ENCODE measurements at places on chromosomes 2 and 18.

- no peak for DNase-seq
Measured at GRCh38 chr2:15844211-15844801, 96.0 kb upstream of the MYCN start.

DNA sequence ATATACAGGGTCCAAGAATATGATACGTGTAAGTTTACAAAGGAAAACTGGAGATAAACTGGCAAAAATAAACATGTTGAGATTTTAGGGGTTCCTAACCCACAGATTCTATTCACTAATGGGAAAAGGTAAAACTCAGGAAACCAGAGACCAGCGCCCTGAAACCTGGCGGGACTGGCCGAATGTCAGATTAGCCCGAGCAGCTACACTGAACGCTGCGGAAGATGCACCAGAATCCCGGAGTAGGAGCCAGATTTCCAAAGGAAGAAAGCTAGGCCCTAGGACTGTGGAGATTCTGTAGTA lies 679 bp upstream of the WDR75 start:
- DNase-seq, result no peak

GRCh38 chr2:119741868-119742267 lies 17.9 kb upstream of the PTPN4 start:
- no peak for DNase-seq

GRCh38 chr2:31580321-31581117 lies at the start of gene SRD5A2:
Gene SRD5A2 (minus strand): TSS chr2:31580938. CDS start chr2:31580900, 38 bp downstream.
- no peak for DNase-seq

DNA sequence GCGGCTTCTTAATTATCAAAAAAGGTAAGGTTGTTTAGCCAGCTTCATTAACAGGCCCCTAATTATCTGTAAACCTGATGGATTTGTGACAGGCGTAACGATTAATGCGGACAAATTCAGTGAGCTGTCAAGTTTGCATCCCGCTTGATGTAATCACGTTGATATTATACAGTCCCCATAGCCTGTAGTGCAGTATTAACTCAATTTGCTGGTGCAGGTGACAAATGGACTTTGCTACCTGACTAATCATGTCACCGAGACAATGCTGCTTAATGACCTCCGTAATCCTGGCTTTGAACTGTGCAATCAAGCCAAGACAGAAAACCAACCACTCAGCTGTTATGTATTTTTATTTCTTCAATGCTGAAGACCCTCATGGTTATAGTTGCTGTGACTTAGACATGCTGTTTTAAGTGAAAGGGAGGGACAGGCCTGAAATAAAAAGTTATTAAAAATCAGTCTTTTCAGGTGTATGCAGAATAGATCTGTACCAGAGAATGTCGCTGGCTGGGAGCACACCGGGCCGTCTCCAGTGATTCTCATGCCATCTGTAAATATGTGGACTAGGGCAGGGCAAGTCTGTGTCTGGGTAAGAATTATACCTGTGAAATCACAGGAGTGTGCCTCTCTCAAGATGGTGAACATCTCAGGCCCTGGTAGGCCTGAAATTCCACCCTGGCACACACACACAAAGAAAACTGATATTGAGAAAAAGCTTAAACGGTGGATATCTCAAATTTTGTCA lies 4.3 kb downstream of the TSHZ1 start:
- DNase-seq, result no peak

GRCh38 chr2:221896505-221897151 lies 324.5 kb upstream of the EPHA4 start:
- DNase-seq, result no peak

DNA sequence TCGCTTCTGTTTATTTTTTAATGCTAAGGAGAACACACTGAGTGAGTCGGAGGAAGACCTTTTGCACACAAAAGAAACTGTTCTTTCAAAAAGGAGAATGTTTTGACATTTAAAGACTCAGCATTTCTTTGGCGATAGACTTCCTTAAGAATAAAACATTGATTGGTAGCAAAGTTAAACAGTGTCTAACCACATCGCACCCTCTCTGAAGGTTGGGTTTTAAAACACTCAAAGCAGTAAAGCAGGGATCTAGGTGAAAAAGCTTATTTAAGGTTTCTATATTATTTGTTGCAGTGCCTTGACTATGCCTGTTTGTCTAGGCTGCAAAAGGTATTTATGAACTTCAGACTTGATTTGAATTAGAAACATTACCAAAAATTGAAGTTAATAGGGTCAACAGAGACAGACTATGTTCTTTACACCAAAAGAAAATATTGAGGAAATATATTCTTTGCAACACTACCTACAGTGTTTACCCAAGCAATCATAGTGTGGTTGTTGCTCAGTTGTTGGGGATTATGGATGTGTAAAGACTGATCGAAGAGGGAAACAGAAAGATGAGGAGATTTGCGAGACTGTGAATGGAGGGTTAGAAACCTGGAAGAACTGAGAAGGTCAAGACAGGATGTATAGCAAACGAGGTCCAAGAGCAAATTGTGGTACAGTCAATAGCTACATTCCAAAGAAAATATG lies 297.8 kb upstream of the SLC39A10 start:
- DNase-seq, result no peak

DNA sequence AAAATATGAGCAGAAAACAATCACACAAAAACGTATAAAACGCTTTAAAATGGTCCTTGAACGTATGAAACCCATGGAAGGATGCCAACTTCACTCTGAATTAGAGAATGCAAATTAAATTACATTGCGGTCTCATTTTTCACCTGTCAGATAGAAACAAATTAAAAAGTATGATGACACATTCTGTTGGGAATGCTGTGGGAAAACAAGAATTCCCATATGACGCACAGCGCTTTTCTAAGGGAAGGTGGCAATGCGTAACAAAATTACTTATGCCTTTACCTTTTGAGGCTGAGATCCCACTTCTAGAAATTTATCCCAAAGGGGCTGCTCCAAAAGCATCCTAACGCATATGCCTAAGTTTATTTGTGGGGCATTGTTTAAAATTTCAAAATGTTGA lies 3.8 kb upstream of the RPS7 start:
- DNase-seq, result no peak

DNA sequence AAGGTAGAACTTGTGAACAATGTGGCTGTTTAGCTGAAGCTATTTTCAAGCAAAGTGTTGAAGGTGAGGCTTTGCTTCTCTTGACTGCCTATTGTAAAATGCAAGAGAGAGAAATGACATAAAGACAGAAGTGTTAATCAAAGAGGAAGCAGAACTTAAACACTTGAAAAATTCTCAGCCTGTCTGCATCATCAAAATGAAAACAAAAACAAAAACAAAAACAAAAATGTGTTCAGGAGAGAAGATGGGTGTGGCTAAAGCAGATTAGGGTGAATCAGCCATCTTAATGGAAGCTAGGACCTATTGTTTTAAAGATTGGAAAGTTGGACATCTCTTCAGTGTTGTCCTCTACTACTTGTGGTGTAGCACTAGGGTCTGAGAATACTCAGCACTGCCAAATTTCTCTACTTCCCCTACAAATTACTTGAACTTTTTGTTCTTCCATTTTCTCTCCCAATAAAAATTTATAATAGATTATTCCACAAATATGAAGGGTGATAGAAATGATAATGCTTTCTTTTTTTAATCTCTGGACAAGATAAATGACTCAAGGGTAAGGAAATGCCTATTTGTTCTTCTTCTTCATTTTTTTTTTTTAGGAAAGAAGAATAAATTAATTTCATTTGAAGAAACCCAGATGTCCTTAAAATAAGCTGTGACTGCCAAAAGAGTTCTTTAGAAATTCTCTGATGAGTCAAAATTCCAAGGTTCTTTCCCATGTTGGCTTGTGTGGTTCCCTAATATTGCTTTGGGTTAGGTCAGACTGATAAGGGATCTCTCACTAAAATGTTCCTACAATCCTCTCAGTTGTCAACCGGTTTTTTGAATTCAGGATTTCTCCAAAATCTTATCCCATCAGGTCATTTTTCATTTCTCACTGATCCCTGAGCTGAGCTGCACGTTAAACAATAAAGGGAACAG lies 571.2 kb upstream of the ZEB2 start:
- no peak for DNase-seq

GRCh38 chr2:43454791-43455190 lies 141.0 kb downstream of the THADA start:
- no peak for DNase-seq

DNA sequence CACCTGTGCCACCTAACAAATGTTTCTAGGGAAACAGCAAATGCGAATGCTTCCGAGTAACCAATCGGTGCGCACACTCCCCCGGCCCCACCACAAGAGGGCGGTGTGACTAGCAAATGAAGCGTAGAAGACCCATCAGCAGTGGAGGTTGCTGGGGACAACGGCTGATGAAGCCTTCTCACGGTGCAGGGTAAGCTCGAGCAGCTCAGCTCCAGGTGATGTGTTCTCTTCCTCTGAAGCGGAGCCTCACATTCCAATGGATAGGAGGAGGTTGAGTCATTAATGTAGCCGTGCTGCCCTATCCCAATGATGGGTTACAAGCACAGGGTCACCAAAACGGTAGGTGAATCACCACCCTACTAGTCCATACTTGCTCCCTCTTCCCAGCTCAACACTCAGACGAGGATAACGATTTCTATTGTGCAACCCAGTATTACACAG lies 127.6 kb upstream of the TWIST2 start:
- DNase-seq, result peak; percentile 58

DNA sequence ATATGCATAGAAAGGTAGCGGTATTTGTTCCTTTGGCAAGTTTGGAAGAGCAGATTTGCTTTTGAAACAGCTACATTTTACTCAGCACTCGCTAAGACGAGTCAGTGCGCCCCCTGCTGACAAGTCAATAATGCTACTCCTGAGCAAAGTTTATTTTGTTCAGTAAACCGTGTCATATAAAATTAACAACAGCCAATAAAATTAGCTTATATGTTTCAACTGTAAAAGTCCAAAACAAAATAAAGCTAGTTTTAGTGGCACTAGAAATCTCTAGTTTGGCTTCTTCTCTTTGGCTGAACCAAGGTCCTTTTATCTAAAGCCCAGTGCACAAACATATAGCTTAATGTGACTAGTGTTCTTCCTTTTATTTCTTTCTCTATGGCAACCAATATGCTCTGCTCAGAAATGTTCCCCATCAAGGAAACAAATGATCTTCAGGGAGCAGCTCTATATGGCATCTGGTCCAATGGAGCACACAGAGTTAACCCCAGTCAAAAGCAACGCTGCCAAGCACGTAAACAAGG lies 4.2 kb upstream of the POU3F3 start:
- peak; percentile 73 for DNase-seq

- DNase-seq, result no peak
Measured at GRCh38 chr2:37812941-37813730, 112.0 kb upstream of the RMDN2 start.

DNA sequence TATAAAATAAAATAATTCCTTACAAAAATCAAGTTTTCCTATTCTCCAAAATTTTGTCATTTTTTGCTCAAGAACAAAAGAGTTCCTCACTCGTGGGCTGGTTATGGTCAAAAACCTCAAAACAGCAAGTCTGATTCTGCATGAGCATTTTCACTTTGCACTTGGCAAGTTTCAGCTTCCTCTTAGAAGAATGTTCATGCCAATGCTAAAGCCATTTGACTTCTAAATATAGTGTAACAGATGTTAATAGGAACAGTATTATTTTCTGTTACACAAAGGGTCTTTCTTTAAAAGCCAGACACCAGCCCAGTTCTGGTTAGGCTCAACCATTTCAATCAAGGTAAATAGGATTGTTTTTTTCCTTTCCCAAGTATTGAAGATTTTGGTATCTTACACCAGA lies 261.3 kb upstream of the CCDC68 start:
- DNase-seq, result peak; percentile 7

GRCh38 chr2:75574106-75574505 lies 13.4 kb upstream of the EVA1A start:
- DNase-seq, result no peak

- DNase-seq, result no peak
Measured at GRCh38 chr2:158255257-158255656, 153.6 kb downstream of the UPP2 start.

- no peak for DNase-seq
Measured at GRCh38 chr2:162028511-162028910, 45.5 kb downstream of the DPP4 start.

DNA sequence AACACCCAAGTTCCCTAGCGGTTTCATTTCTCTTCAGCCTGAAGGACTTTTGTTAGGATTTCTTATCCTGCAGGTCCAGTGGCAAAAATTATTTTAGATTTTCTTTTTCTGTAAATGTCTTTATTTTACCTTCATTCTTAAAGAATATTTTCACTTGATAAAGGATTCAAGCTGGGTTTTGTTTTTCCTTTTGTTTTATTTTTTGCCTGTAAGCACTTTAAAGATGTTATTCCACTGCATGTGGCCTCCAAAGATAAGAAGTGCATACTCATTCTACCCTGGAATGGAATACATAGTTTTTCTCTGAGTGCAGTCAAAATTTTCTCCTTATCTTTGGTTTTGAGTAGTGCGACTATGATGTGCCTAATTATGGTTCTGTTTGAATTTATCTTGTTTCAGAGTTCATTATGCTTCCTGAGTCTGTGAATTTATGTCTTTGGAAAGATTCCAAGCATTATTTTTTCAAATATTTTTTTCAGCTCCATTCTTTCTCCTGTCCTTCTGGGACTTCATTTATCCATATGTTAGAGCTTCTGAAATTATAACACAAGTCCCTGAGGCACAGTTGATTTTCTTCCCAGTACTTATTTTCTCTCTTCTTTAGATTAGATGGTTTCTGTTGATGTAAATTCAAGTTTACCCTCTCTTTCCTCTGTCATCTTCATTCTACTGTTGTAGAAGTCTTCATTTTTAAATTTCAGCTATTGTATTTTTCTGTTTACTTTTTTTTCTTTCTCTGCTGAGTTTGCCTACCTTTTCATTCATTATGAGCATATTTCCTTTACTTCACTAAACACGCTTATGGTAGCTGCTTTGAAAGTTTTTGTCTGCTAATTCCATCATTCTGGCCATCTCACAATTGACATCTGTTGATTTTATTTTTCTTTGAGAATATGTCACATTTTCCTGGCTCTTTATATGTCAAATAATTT lies 69.6 kb downstream of the MAPRE2 start:
- no peak for DNase-seq

- no peak for DNase-seq
Measured at GRCh38 chr2:43139996-43140621, 86.3 kb downstream of the ZFP36L2 start.

- no peak for DNase-seq
Measured at GRCh38 chr18:58669731-58670378, 1.4 kb upstream of the MALT1 start.

GRCh38 chr2:118786746-118787145 lies 60.7 kb downstream of the EN1 start:
- no peak for DNase-seq

GRCh38 chr2:207136874-207137273 lies 28.9 kb downstream of the KLF7 start:
- DNase-seq, result no peak

DNA sequence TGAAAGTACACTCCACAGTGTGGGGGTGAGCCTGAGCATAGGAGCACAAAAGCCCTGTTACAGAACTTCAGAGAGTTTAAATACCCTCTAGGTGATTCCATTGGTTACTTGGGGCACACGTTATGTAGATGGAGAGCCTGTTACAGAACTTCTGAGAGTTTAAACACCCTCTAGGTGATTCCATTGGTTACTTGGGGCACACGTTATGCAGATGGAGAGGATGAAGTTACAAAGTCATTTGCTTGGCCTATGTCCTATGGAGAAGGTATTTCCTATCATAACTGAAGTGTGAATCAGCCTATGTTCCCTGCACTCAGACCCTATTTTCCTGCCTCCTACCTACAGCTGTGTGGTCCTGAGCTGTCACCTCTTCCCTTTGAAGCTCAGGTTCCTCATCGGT lies 3.8 kb upstream of the CAPN10 start:
- DNase-seq, result no peak
